ENCODE measurements at places on chromosomes 5 and 9.
A peak's percentile ranks its signal among the peaks of the same experiment; 100 is the strongest.

GRCh38 chr5:58357121-58357520 is 102.8 kb downstream of the PLK2 start:
- DNase-seq = no peak

DNA sequence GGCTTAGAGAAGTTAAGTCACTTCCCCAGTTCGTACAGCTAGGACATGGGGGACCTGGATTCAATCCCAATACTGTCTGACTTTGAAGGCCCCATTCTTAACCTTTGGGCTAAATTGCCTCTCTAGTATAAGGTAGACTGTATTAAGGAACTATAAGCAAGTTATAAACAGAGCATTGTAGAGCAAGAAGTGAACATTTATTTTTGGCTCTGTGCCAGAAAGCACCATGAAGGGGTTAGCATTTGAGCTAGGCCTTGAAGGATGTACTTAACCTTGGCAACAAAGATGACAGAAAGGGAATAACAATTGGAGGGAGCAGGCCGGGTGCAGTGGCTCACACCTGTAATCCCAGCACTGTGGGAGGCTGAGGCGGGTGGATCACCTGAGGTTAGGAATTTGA is 32.8 kb downstream of the GALNT10 start:
- DNase-seq = no peak

GRCh38 chr9:76891874-76892273 is 14.0 kb downstream of the PRUNE2 start:
- DNase-seq = no peak

DNA sequence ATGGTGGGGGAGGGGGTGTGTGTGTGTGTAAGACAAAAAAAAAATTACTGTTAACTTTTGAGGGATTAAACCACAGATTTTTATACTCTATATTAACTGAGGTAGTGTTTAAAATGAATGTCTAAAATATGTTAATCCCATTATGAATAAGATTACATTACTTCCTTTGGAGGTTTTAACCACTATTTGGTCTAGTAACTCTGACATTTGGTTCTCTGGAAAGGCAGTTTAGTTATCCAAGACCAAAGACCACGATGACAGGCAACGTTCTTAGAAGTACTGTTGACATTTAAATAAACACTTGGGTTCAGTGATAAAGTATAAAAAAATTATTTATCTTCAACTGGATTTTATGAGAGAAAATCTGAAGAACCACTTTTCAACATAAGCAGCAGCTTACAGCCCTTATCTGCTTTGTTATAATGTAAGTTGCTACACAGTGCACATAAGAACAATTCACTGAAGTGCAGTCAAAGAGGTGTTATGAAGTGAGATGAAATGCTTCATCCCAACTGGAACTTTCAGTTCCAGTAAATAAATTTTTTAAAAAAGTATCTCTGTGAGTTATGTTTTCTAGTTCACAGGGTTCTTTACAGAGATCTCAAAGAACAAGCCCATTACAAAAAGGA is 94.5 kb downstream of the OSMR start:
- no peak for DNase-seq

DNA sequence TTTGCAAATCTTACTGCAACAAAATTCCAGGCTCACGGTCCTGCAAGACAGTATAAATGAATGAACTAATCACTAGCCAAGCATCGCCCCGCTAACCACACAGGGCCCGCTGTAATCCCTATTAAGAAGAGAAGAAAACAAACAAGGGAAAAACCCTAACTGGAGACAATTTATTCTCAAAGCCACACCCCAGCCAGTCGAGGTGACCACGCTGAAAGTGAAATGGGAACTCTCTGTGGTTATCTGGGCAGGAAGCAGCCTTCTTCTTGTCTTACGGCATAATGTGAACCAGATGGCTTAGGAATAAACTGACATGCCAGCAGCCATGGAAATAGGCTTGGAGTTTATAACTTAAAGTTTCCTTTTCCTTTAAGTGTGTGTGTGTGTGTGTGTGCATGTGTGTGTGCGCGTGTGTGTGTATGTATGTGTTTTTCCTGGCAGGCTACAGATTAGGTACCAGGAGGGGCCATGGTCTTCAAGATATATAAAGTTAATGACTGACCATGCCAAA is 120.2 kb downstream of the SEMA6A start:
- DNase-seq = peak; percentile 29

DNA sequence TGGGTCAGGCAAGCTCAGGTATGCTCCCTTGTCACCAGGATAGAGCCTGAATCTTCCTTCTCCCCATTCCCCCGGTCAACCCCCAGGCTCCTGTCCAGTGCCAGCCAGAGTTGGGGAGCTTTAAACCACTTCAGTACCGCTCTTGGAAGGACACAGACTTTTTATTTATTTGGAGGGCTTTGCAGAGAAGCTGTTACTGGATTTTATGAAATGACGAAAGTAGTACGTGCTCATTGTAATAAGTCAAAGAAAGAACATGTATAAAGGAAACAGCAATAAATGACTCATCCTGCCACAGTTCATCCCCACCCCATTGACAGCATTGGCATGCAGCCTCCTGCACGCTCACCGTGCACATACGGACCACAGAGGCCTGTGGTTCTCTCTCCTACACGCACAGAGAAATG is 230.3 kb downstream of the AUH start:
- DNase-seq = no peak
